Mesothelial cell of epicardium (in vitro differentiated cells): ENCODE measurements at places on chromosomes 7 and 10. TPM values are rescaled to one million over a fixed set of nuclear protein-coding genes. Genes with fewer than 3 reads are reported as not detected.

- H3K4me3 ChIP-seq = no peak overlapping the region
- H3K27ac ChIP-seq = peak overlapping the region; percentile 41
- no peaks in the 10 kb centered on the region for H3K36me3 ChIP-seq
Measured at GRCh38 chr10:75108684-75109458, 2.6 kb upstream of the SAMD8 start.

DNA sequence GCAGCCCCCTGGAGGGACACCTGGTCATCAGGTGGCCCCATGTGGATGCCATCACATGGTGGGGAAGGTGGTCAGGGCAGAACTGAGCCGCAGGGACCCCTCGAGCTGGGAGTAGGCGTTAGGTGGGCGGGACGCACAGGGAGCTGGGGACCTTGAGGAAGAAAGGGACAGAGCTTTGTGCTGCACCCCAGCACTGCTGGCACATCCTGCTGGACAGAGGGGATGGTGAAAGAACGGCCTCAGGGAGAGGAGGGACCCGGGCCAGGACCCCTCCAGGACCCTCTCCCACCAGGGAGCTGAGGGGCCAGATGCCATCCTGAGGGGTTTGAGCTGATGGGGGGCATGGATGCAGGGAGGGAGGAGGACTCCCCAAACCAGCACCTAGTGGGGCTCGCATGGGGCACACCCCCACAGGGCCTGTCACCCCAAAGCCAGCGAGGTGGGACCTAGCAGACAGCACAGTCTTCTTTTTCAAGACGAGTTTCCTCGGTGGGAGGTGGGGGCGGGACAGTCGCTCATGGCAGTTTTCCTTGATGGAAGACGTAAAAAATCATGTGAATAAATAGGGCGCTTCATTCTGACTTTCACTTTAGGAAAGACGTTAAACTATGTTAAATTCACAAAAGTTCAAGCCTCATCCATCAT is 43.3 kb downstream of the STK32C start:
- peaks cover 10% of the 10 kb centered on the region for H3K4me1 ChIP-seq
- no peak for DNase-seq
- no peak overlapping the region for H3K4me3 ChIP-seq
- peaks cover 17% of the 10 kb centered on the region for H3K27me3 ChIP-seq
- H3K36me3 ChIP-seq = no peaks in the 10 kb centered on the region

- no peaks in the 10 kb centered on the region for H3K4me1 ChIP-seq
- H3K4me3 ChIP-seq = no peak overlapping the region
- DNase-seq = no peak
Measured at GRCh38 chr10:132829403-132829802, 43.5 kb upstream of the NKX6-2 start.

- H3K4me3 ChIP-seq = no peak overlapping the region
- H3K27me3 ChIP-seq = no peaks in the 10 kb centered on the region
- no peak for DNase-seq
- H3K36me3 ChIP-seq = peaks cover 20% of the 10 kb centered on the region
Measured at GRCh38 chr7:17444673-17445072, 146.2 kb downstream of the AHR start.

DNA sequence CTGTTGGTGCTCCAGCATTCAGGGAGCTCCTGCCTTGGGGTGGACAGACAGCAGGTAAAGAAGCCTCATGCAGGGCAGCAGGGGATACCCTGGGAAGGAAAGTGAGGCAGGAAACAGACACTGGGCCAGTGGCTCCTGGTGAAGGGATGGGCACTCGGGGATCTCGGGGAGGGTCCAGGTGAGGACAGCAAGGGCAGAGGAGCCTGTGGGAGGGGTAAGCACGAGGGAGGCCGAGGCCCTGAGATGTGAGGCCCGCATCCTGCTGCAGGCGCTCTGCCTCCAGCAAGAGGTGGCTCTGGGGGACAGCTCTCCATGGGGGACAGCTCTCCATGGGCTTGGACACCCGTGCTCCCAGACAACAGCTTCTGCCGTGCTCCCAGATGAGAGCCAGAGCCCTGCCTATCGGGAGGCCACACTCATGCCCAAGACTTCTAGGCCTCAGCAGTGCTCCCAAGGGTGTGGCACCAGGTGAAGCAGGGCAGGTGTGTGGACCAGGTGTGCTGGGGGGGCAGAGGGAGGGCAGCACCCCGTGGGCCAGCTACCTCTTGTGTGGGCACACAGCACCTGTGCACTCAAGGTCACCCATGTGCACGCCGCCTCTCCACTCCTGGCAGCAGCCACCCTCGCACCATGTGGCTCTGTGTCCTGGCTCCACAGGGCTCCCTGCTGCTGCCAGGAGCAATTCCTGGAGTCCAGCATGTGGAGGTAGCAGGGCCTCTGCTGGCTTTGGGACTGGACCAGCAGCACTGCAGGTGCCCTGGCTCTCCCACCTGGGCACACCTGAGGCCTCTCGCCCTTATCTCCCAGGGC is 93.6 kb upstream of the INSIG1 start:
- H3K4me1 ChIP-seq = peaks cover 29% of the 10 kb centered on the region
- no peaks in the 10 kb centered on the region for H3K27me3 ChIP-seq
- peak overlapping the region; percentile 30 for H3K27ac ChIP-seq
- no peak for DNase-seq

- H3K4me1 ChIP-seq = peaks cover 10% of the 10 kb centered on the region
- no peak overlapping the region for H3K27ac ChIP-seq
- H3K27me3 ChIP-seq = peaks cover 97% of the 10 kb centered on the region
- H3K36me3 ChIP-seq = no peaks in the 10 kb centered on the region
Measured at GRCh38 chr10:102230861-102231356, 4.8 kb downstream of the ELOVL3 start.

DNA sequence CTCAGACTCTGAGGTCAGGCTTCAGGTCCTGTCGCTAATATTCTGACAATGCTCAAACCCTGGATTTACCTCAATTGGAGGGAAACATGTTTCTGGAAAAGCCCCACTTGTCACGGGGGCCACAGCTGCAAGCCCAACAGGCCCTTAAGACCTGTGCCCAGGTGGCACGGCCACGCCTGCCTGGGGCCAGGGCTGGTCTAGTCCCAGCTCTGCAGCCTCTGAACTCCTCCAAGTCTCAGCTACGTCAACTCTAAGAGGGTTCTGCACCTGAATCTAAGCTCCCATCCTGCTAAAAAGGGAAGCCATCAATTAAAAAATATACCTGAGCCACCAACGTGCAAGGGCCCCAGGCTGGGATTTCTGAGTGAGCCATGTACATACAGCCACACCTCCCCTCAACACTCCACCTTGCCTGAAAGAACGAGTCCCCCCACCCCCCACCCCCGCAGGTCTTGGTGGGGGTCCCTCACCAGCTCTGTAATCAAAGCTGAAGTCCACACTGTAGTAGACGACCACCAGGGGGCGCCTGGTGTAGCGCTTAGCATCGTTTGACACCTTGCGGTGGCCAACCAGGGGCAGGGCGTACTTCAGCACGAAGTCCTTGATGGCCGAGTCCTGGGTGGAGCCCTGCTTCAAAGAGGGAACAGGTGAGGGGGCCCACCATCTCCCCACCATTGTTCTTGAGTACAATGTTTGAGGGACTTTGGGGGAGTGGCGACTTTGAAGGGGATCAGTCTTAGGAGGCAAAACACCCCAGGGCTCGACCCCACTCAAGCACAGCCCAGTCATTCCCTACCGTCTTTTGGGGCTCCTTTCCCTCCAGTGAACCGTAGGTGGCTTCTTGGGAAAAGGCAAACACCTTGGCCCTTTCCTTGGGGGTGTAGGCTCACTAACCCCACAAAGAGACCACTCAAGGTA is 22.6 kb downstream of the PDIA4 start:
- H3K4me3 ChIP-seq = no peak overlapping the region
- no peaks in the 10 kb centered on the region for H3K4me1 ChIP-seq
- DNase-seq = peak; percentile 79
- peaks cover 44% of the 10 kb centered on the region for H3K36me3 ChIP-seq

DNA sequence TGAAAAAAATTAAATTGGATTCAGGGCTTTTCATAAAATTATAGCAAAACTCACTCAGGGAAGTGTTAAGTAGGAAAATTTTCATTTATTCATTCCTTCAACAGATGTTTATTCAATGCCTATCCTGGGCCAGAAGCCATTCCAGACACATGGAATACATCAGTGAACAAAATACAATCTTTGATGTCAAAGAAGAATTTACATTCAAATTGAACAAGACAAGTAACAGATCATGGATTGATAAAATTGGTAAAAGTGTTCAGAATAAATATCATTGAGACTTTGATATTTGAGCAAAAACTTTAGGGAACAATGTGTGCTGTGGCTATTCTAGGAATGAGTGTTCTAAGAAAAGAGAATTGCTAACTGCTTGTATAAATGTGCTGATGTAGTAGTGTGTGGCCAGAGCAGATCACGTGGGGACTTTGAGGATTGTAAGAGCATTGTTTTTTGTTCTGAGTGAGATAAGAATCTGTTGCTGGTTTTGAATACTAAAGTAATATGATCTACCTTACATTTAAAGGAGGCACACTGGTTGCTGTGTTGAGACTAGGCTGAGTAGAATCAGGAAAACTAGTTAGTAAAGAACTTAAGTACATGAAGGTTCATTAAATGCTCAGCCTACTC is 957.2 kb downstream of the PCDH15 start:
- peak overlapping the region; percentile 84 for H3K27ac ChIP-seq
- peaks cover 38% of the 10 kb centered on the region for H3K4me1 ChIP-seq
- H3K27me3 ChIP-seq = no peaks in the 10 kb centered on the region
- peaks cover 24% of the 10 kb centered on the region for H3K36me3 ChIP-seq
- no peak overlapping the region for H3K4me3 ChIP-seq
- no peak for DNase-seq

- peaks cover 2% of the 10 kb centered on the region for H3K36me3 ChIP-seq
- no peak overlapping the region for H3K4me3 ChIP-seq
- H3K4me1 ChIP-seq = peaks cover 52% of the 10 kb centered on the region
- no peaks in the 10 kb centered on the region for H3K27me3 ChIP-seq
Measured at GRCh38 chr7:143283381-143283780, 1.4 kb upstream of the TMEM139 start.

GRCh38 chr10:14545827-14546226 is 215.1 kb upstream of the FRMD4A start:
- H3K27me3 ChIP-seq = no peaks in the 10 kb centered on the region
- no peak overlapping the region for H3K4me3 ChIP-seq
- peaks cover 56% of the 10 kb centered on the region for H3K4me1 ChIP-seq
- no peak for DNase-seq

The TRIP6 gene
- total RNA-seq = 101 to 109 TPM (median 107 TPM) in 3 replicates

The CCL26 gene
- not detected in 3 replicates for total RNA-seq

The KEL gene
- total RNA-seq = 1.9 to 4.2 TPM (median 2.3 TPM) in 3 replicates
